GM12892 (cell line): ENCODE measurements at places on chromosomes 2 and 18.

DNA sequence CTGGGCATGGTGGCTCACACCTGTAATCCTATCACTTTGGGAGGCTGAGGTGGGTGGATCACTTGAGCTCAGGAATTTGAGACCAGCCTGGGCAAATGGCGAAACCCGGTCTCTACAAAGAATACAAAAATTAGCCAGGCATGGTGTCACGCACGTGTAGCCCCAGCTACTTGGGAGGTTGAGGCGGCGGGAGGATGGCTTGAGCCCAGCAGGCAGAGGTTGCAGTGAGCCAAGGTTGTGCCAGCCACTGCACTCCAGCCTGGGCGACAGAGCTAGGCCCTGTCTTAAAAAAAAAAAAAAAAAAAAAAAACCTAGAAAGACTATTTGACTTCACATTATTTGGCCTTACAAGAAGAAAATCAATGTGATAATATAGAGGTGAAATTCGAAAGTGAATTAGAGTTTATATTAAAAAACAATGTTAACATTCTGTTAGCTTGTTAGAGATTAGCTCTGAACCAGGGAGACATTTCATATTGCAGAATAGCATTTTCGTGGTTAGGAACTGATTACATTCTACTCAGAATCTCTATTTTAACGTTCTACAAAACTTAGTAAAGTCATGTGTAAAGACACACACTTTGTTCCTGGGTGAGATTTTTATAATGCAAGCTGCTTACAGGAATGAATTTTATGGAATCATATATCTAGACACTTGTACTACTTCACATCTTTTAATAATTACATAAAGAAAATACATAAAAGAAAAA lies 120.5 kb downstream of the THADA start:
- DNase-seq, result no peak

DNA sequence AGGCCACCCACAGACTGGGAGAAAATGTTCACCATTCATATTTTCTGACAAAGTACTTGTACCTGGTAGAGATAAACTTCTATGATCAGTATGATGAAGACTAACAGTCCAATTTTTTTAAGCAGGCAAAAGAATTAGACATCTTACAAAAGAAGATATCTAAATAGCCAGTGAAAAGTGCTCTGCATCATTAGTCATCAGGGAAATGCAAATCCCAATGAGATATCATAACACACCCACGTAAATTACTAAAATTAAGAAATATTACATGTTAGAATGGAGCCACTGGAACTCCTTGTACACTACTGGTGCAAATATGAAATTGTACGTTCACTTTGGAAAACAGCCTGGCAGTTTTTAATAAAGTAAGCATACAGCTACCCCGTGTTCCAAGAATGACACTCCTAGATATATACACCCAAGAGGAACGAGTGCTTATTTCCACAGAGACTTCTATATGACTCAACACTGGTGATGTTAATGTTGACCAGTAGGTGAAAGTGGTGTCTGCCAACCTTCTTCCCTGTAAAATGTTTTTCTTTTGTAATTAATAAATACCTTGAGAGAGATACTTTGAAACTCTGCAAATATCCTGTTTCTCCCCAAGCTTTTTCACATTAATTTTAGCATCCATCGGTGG lies 80.3 kb downstream of the NPAS2 start:
- no peak for DNase-seq

DNA sequence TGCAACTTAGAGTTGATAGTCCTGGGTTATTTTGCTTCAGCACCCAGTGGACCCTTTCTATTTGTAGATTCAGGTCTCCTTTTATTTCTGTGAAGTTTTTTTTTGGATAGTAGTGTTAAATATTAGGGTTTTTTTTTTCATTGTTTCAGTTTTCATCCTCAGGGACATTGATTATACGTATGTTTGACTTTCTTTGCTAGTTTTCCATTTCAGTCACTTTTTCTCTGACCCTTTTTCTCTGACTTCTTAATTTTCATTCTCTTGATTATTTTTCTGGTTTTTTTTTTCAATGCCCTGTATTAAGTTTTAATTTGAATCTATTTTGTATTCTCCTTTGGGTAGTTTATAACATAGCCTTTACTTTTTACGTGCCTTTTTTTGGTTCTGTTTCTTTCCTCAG lies 79.4 kb downstream of the AGPS start:
- DNase-seq, result no peak

DNA sequence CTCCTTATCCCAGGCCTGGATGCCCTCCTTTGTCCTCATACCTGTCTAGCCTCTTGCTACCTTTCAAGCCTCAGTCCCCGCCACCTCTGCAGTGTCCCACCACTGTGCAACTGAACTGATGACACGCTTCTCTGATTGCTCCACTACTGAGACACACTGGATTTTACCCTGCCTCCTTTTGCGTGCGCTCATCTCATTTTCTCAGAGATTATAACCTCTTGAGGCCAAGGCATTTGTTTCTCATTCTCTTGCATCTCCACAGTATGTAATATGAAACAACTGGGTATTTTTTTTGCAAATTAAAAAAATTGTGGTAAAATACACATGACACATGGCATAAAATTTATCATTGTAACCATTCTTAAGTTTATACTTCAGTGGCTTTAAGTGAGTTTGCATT lies 95.4 kb downstream of the PRKCE start:
- no peak for DNase-seq

DNA sequence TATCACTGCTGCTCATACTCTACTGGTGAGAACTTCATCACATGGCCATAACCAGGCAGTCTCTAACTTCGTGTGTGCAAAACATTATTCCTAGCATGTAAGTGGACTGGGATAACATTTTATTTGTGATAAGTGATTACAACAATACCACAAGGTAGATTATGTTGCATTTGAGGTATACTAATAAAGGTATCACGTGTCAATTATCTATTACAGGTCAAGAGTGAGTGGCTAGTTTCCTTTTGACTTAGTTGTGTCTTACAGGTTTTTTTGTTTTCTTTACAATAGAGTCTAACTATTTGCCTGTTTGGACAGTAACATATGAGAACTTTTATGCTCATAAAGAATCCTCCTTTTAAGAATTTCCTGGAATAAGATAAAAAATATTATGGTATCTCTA lies 67.2 kb upstream of the DSC1 start:
- DNase-seq, result no peak

GRCh38 chr2:33978471-33978870 lies 379.4 kb upstream of the FAM98A start:
- DNase-seq, result no peak

DNA sequence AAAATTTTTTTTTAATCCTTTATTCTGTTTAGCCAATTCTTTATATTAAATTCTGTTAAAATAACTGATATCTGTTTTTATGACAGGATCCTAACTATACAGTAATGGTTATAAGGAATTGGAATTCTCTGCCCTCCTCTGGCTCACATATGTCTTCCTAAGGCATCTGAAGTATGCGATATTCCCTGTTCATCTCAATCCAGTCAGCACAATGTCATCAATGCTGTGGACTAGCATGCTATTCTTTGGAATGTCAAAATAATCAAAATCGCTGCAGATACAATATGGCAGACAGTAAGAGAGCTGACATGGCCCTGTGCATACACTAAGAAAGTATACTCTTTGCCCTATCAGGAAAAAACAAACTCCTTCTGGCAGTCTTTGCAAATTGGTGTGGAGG lies 107.6 kb downstream of the AP1S3 start:
- DNase-seq, result no peak

DNA sequence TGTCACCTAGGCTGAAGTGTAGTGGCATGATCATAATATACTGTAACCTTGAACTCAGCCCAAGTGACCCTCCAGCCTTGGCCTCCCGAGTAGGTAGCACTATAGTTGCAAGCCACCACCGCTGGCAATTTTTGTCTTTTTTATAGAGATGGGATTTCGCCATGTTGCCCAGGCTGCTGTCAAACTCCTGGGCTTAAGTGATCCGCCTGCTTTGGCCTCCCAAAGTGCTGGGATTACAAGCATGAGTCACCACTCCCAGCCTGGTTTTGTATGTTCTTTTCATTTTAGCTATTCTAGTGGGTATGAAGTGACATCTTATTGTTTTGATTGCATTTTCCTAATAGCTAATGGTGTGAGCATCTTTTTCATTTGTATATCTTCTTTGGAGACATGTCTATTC lies 11.3 kb upstream of the EXOC6B start:
- DNase-seq, result no peak

- no peak for DNase-seq
Observed at GRCh38 chr2:138035608-138036217, 71.4 kb downstream of the HNMT start.

- DNase-seq, result no peak
Observed at GRCh38 chr2:147659051-147659450, 185.8 kb upstream of the ACVR2A start.
